ENCODE measurements at places on chromosomes 3 and 15.

DNA sequence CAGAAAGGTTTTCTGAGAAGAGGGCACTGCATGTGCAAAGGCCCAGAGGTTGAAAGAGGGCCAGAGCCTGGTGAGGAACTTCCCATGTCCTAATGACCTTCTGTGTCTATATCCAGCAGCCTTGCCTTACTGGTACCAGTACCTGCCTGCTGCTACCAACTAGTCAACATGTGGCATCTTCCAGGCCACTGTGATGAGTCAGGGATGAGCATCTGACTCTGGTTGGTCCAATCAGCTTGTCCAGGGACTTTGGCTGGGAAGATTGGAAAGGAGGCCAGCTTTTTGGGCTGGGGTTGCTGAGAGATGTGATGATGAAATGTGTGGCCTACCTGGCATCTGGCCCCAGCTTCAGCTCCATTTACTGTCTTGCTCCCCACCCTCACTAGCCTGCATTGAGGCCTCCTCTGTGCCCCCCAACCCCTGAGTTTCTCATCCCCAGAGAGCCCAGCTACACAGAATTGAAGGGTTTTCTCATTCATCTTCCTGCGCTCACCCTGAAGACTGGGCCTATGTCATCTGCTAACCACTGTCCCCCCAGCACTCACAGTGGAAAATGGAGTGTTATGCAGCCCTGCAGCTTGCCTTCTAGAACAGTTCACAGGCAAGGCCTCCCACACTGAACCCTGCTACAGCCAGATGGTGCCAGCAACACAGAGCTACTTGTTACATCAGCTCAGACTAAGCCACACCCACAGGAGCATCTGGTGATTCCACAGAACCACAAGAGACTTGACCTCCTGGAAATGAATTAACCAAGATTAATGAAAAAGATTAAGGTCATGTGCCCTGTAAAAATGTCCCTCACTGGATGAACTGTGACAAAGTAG lies 1.3 kb upstream of the TWF2 start:
- peak; percentile 88 for DNase-seq

- DNase-seq: no peak
Measured at GRCh38 chr3:34176723-34177122, 378.3 kb downstream of the PDCD6IP start.

DNA sequence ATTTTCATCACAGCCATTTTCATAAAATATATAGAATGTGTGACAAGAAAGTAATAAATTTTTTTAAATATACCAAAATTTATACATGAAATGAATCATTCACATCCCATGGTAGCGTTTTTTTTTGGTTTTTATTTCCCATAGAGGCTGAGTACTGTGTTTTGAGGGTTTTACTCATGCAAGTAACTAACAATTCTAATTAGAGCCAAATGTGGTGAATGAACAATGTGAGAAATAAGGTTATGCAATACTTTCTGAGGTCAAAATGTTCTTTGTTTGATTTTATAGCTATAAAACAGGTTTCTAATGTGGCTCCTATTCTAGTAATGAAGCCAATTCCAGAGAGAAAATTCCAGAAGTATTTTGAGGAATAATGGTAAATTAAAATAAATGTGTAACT lies 386.8 kb downstream of the TBC1D5 start:
- DNase-seq: no peak

GRCh38 chr15:76169018-76169417 lies 109.2 kb downstream of the TMEM266 start:
- peak; percentile 45 for DNase-seq

- DNase-seq: no peak
Measured at GRCh38 chr3:144314946-144315345, 343.3 kb downstream of the DIPK2A start.

GRCh38 chr3:182460303-182460702 lies 333.0 kb upstream of the ATP11B start:
- DNase-seq: no peak

- no peak for DNase-seq
Measured at GRCh38 chr3:84959470-84960271, 882 bp downstream of the CADM2 start.
